Activated naive CD4-positive, alpha-beta T cell (primary cell): ENCODE measurements at places on chromosomes 7 and 10.

DNA sequence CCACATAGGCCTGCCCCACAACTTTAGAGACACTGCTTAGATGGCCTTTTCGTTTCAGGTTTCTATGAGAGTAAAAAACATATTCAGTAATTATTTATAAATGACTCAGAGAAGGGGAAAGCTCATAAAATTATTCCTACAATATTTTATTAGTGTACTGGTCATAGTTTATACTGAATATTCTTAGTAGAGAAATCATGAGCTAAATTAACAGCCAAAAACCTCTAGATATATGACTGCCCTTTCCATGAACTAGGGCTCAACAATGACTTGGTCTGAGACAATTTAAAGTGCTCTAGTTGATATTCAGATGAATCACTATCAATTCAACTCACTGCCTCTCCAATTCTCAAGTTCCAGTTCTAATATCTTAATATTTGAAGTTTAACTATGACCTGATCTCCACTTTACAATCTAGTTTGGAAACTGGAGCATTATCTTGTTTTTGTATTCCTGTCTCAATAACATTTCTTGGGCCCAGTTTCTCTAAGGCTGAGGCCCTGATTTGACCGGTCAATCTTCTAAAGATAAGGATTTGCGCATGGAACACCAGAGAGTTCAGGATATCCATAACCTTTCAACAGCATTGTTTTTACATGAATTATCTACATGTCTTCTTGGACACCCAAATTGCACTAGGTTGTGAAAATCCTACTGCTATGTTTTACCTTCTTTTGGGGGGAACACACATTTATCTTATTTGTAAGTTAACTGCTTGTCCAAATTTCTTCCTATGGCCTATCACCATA is 141.6 kb downstream of the DGKB start:
- DNase-seq, result no peak

- DNase-seq, result no peak
These were observed 201.8 kb downstream of the TCERG1L start for GRCh38 chr10:131109726-131110125.

GRCh38 chr7:138663725-138664710 is 37.1 kb downstream of the SVOPL start:
- DNase-seq, result no peak

- DNase-seq, result no peak
These were observed 217.7 kb upstream of the KCND2 start for GRCh38 chr7:120055300-120055699.

- no peak for DNase-seq
These were observed 11.2 kb downstream of the ANKMY2 start for GRCh38 chr7:16634271-16634738.

DNA sequence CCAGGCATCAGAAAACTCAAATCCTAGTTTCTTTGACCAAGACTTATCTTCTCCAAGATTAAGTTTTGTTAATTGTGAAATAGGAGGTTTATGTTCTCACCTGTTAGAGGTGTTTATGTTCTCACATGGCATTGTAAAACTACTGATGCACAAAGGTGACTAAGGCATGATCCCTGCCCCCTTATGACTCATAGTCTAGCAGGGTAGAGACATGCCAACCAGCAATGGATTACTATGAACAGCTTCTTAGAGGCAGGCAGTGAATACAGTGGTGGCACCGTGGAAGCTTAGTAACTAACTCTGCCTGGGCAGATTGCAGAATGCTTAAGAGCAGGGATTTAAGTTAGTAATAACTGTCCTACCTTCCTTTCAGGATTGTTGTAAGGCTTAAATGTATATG is 400.9 kb downstream of the SORCS3 start:
- DNase-seq, result no peak
